ENCODE measurements at places on chromosomes 11 and 22.

DNA sequence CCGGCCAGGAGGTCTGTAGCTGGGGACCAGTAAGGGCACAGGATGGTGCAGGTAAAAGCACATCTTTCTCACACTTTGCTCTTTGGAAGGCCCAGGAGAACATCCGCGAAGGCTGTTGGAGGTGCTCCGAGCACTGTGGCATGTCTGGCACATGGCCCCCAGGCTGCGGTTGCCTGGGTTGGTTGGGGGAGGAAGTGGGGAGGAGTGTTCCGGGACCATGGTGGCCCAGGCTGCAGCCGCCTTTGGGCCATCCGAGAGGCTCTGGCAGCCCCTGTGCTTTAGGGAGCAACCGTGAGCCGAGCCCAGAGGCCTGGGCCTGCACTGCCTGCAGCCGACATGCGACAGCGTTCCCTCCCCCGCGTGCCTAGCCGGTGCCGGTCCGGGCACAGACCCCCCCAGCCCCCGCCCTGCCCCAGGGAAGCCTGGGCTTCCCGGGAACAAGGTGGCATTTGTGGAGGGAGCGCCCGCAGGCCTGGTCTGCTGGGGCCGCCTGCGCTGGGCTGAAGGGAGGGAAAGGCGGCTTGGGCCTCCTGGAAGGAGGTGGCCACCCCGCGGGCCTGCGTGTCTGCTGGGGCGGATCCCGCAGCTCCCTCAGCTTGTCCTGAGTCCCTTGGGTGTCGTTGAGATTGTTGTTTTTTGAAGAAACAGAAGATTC is 57.9 kb downstream of the GRAMD4 start:
- DNase-seq, result no peak
- no peak overlapping the region for H3K4me3 ChIP-seq
- no peaks in the 10 kb centered on the region for H3K27me3 ChIP-seq
- no peaks in the 10 kb centered on the region for H3K36me3 ChIP-seq
- H3K4me1 ChIP-seq, result no peaks in the 10 kb centered on the region

GRCh38 chr11:9980931-9981330 is 313.1 kb downstream of the SBF2 start:
- H3K36me3 ChIP-seq, result no peaks in the 10 kb centered on the region
- no peak overlapping the region for H3K4me3 ChIP-seq
- H3K27ac ChIP-seq, result no peak overlapping the region
- no peaks in the 10 kb centered on the region for H3K4me1 ChIP-seq
- no peak for DNase-seq

- H3K4me3 ChIP-seq, result no peak overlapping the region
- DNase-seq, result no peak
- peak overlapping the region; percentile 76 for H3K27ac ChIP-seq
- H3K4me1 ChIP-seq, result peaks cover 22% of the 10 kb centered on the region
- H3K27me3 ChIP-seq, result no peaks in the 10 kb centered on the region
These were observed 65.2 kb upstream of the SESN3 start for GRCh38 chr11:95296165-95296564.

- H3K36me3 ChIP-seq, result no peaks in the 10 kb centered on the region
- no peak overlapping the region for H3K4me3 ChIP-seq
- no peaks in the 10 kb centered on the region for H3K27me3 ChIP-seq
- H3K4me1 ChIP-seq, result no peaks in the 10 kb centered on the region
- DNase-seq, result no peak
These were observed 208.8 kb downstream of the DCDC1 start for GRCh38 chr11:31160504-31161422.

DNA sequence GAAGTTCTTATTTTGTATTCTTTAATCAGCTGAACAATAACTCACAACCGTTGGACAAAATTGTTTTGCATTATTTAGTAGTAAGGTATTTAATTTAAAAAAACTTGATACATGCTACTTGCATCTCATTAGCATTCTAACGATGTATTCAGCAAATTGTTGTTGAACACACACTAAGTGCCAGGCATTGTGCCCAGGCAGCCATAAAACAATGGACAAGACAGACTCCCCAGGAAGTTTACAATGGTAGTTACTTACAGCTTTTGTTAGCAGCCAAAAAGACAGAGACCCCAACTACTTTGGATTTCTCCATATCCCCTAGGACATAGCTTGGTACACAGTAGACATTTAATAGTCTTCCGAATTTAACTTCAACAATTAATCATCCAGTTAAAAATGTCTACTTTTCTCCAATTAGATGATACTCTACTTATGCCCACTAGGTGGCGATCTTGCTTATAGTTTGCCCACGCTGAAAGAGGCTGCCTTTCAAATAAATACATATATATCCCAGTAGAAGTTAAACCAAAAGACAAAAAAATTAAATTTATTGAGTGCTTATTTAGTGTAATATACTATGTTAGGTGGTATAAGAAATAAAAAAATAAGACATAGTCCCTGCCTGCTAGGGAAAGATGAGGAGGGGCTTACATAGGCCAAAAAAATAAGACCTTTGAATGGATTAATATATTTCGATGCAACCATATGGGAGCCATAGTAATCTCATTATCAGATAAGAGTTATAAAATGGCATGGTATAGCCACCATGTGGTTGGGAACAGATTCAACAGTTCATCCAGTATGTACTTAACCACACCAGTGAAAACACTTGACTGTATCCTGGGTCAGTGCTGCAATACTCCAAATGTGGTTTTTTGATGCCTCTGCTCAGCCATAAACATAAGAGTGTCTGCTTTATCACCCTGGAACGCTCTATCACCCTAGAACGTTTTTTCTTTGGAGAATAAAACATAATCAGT is 2.0 kb upstream of the FJX1 start:
- H3K27ac ChIP-seq, result no peak overlapping the region
- H3K4me3 ChIP-seq, result no peak overlapping the region
- H3K36me3 ChIP-seq, result no peaks in the 10 kb centered on the region
- no peak for DNase-seq
- H3K27me3 ChIP-seq, result no peaks in the 10 kb centered on the region

DNA sequence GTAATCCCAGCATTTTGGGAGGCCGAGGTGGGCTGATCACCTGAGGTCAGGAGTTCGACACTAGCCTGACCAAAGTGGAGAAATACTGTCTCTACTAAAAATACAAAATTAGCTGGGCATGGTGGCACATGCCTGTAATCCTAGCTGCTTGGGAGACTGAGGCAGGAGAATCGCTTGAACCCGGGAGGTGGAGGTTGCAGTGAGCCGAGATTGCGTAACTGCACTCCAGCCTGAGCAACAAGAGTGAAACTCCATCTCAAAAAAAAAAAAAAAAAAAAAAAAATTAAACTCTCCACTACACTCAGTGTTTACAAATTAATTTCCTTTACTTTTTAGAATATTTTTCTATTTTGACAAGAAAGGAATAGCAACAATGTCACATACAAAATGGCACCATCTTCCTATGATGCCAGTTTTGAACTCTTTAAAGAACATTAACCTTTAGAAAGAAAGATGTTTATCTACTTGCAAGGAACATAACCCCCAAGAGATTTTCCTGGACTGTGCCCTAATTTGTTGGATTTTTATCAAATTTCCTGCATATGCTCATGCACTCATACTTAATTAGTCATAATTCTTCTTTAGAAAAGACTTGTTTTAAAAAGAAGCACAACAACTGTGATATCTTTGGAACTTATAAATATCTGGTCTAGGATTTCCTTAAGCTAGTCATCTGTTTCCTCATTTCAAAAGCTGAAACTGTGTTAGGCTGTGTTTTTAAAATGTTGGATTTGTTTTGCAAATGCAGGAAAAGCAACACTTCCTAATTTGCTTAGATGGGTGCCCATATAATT is 22.6 kb upstream of the HIPK3 start:
- H3K4me3 ChIP-seq, result no peak overlapping the region
- H3K36me3 ChIP-seq, result no peaks in the 10 kb centered on the region
- H3K4me1 ChIP-seq, result no peaks in the 10 kb centered on the region
- no peak overlapping the region for H3K27ac ChIP-seq

GRCh38 chr11:110089617-110090282 is 3.4 kb upstream of the ZC3H12C start:
- H3K4me1 ChIP-seq, result no peaks in the 10 kb centered on the region
- no peaks in the 10 kb centered on the region for H3K27me3 ChIP-seq
- no peak overlapping the region for H3K4me3 ChIP-seq

- H3K4me3 ChIP-seq, result peak overlapping the region; percentile 26
- H3K27me3 ChIP-seq, result no peaks in the 10 kb centered on the region
- DNase-seq, result no peak
- H3K27ac ChIP-seq, result peak overlapping the region; percentile 84
These were observed 19.0 kb upstream of the CCDC134 start for GRCh38 chr22:41781507-41781906.

- no peak overlapping the region for H3K4me3 ChIP-seq
- DNase-seq, result peak; percentile 48
- no peaks in the 10 kb centered on the region for H3K27me3 ChIP-seq
- no peaks in the 10 kb centered on the region for H3K4me1 ChIP-seq
- no peak overlapping the region for H3K27ac ChIP-seq
- no peaks in the 10 kb centered on the region for H3K36me3 ChIP-seq
These were observed 82.2 kb upstream of the SEPTIN5 start for GRCh38 chr22:19631899-19632667.

Measured in Peyer's patch (tissue), 4 donors.